ENCODE measurements at places on chromosomes 3 and 15. TPM values are rescaled to one million over a fixed set of nuclear protein-coding genes. Genes with fewer than 3 reads are reported as not detected.

- no peak for DNase-seq
- H3K36me3 ChIP-seq = no peaks in the 10 kb centered on the region
- H3K4me3 ChIP-seq = no peak overlapping the region
- peaks cover 38% of the 10 kb centered on the region for H3K4me1 ChIP-seq
These were observed 129.0 kb upstream of the PRICKLE2 start for GRCh38 chr3:64354221-64354620.

DNA sequence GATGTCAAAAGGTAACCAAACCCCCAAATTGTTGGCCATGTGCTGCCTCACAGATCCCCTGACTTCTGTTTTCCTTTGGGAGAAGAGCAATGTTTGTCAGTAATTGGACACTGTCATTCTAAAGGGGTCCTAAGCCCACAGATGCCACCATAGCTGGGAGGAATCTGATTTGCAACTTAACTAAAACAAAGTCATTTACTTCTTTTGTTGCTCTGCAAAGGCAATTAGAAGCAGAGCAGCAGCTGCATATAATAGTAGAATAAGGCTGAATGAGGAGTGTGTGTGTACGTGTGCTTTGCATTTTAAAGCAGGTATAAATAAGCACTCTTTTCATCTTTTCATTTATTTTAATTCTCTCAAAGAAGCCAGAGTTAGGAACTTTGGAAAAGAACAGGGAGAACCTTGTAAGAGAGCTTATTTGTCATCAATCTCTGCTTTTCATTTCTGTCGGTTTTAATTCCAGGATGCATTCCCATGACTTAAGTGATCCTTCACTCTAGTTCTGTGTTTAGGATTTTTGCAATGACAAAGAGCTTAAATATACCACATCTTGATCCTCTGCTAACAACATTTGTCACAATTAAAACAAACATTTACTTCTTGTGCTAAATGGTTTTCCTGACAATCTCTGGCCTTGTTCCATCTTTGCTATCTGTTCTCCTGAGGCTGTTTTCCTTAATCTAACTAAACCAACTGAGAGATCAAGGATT is 530.2 kb upstream of the CBLB start:
- no peak overlapping the region for H3K4me3 ChIP-seq
- peaks cover 17% of the 10 kb centered on the region for H3K4me1 ChIP-seq
- no peak overlapping the region for H3K27ac ChIP-seq
- no peaks in the 10 kb centered on the region for H3K27me3 ChIP-seq

The PATL2 gene
- not detected for total RNA-seq

DNA sequence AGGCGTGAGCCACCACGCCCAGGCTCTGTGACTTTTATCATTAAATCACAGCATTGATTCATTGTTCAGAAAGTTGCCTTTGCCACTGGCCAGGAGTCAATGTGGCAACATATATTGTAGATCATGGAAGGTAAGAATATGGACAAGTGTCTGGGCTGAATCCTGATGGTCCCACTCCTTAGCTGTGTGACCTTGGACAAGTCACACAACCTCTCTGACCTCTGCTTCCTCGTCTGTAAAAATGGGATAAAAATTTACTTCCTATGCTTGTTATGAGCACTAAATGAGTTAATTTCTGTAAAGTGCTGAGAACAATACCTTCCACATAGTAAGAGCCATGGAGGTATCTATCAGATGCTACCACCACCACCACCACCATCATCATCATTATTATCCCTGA is 103.5 kb upstream of the RAD18 start:
- no peaks in the 10 kb centered on the region for H3K27me3 ChIP-seq
- H3K4me1 ChIP-seq = no peaks in the 10 kb centered on the region
- H3K36me3 ChIP-seq = peaks cover 13% of the 10 kb centered on the region
- H3K27ac ChIP-seq = no peak overlapping the region

DNA sequence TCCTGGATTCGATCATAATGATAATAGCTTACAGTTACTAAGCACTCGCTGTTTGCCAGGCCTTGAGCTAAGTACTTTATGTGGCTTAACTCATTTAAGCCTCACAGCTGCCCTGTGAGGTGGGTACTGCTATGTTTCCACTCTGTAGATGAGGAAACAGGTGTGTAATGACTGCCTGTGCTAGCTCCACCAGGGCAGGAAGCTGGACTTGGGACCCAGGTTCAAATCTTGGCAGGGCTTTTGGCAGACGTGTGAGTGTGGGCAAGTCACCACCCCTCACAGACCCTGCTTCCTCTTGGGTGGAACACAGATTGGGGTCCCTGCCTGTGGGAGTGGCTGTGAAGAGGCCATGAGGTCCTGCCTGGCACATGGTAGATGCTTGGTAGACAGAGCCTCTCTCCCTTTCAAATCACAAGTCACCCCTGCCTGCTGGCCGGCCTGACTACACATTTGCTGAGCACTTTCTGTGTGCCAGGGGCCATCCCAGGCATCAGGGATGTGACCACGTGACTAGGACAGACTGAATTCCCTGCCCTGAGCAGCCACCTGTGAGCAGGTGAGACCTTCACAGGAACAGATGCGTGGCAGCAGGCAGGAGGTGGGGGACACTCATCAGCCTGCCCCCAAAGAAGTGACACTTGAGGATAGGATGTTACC is 3.7 kb downstream of the EFCC1 start:
- H3K4me3 ChIP-seq = no peak overlapping the region
- peaks cover 7% of the 10 kb centered on the region for H3K4me1 ChIP-seq
- peaks cover 60% of the 10 kb centered on the region for H3K27me3 ChIP-seq
- H3K36me3 ChIP-seq = no peaks in the 10 kb centered on the region
- no peak for DNase-seq

DNA sequence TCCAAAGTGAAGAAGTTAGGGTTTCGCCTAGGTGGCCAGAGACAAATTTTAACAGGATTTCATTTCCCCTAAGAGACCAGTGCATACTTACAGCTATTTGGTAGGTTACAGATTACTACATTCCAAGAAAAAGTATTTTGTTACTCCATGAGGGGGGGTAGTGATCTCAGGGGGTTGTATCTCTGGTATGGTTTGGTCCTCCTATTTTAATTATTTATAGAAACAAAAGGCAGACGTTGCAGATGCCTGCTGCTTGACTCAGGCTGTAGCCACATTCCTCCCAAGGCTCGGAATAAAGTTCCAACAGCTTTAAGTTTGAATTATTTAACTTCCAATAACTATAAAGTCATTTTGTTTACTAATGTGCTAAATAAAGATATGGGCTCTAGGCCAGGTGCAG is 1.3 kb upstream of the TRIM59 start:
- peaks cover 4% of the 10 kb centered on the region for H3K36me3 ChIP-seq
- peak overlapping the region; percentile 96 for H3K4me3 ChIP-seq
- peaks cover 10% of the 10 kb centered on the region for H3K4me1 ChIP-seq
- peaks cover 10% of the 10 kb centered on the region for H3K27me3 ChIP-seq
- peak overlapping the region; percentile 97 for H3K27ac ChIP-seq

GRCh38 chr3:184777566-184778356 is 34.2 kb upstream of the VPS8 start:
- H3K36me3 ChIP-seq = no peaks in the 10 kb centered on the region
- no peak overlapping the region for H3K4me3 ChIP-seq
- H3K27ac ChIP-seq = no peak overlapping the region
- peak; percentile 81 for DNase-seq
- peaks cover 8% of the 10 kb centered on the region for H3K4me1 ChIP-seq

The LRRK1 gene
- total RNA-seq = 1.6 TPM

GRCh38 chr15:72176159-72176558 is 21.4 kb downstream of the GRAMD2A start:
- H3K4me1 ChIP-seq = no peaks in the 10 kb centered on the region
- H3K27me3 ChIP-seq = peaks cover 16% of the 10 kb centered on the region
- H3K4me3 ChIP-seq = no peak overlapping the region
- no peak for DNase-seq

- no peaks in the 10 kb centered on the region for H3K36me3 ChIP-seq
- H3K27me3 ChIP-seq = peaks cover 13% of the 10 kb centered on the region
- no peak for DNase-seq
- no peak overlapping the region for H3K27ac ChIP-seq
- peaks cover 26% of the 10 kb centered on the region for H3K4me1 ChIP-seq
These were observed 46.7 kb upstream of the CCDC80 start for GRCh38 chr3:112687616-112688015.

The OXTR gene
- total RNA-seq = 3.1 TPM

The DAG1 gene
- 109 TPM for total RNA-seq

- no peak overlapping the region for H3K4me3 ChIP-seq
- no peak overlapping the region for H3K27ac ChIP-seq
- H3K27me3 ChIP-seq = no peaks in the 10 kb centered on the region
- no peaks in the 10 kb centered on the region for H3K4me1 ChIP-seq
- no peak for DNase-seq
These were observed 203.3 kb downstream of the FEZF2 start for GRCh38 chr3:62169906-62170660.

The POPDC2 gene
- total RNA-seq = 2.9 TPM

- H3K27me3 ChIP-seq = no peaks in the 10 kb centered on the region
- DNase-seq = no peak
- no peak overlapping the region for H3K4me3 ChIP-seq
- H3K27ac ChIP-seq = no peak overlapping the region
These were observed 115.4 kb upstream of the GBE1 start for GRCh38 chr3:81876826-81877225.

Data from progenitor cell of endocrine pancreas (in vitro differentiated cells).